ENCODE measurements at places on chromosomes 1 and 21. TPM values are rescaled to one million over a fixed set of nuclear protein-coding genes. Genes with fewer than 3 reads are reported as not detected.

- DNase-seq: no peak
These were observed 14.0 kb downstream of the DNALI1 start for GRCh38 chr1:37570528-37571334.

The PGM1 gene
- total RNA-seq: 61.8 TPM

DNA sequence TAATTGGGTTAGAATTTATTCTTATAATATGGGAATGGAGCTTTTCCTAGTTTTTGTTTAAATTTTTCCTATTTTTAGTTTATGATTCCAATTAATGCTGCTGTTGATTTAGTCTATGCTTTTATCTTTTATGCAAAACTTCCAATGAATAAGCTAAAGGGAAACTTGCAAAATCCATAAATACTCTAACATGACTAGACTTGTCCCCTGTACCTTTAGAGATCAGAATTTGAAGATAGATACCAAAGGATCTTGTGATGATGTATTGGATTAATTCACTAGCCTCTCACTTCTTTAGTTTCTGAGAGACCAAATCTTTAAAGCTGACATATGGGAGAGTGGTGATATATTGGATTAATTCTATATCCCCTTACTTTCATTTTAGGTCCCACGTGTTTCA lies 306.6 kb upstream of the PRMT6 start:
- no peak for DNase-seq

GRCh38 chr1:178953034-178953433 lies 72.7 kb upstream of the FAM20B start:
- no peak for DNase-seq

DNA sequence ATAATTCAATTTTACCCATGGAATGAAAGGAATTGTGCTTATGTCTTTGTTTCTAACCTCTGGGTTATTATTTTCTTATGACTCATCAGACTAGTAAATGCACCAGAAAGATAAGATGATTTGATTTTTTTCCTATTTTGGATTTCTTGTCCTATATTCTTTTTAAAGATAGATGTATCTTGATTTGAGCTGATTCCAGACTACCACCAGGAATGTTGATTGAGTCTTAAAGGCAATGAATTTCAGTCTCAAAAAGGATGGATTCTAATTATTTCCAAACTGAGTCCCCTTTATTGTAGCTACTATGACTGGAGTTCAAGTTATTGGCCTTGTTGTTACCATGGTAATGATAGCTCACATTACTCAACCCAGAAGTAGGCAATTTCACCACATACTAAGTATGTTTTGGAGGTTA lies 95.8 kb upstream of the RGS4 start:
- DNase-seq: no peak

The SH3D21 gene
- total RNA-seq: 19.0 TPM

DNA sequence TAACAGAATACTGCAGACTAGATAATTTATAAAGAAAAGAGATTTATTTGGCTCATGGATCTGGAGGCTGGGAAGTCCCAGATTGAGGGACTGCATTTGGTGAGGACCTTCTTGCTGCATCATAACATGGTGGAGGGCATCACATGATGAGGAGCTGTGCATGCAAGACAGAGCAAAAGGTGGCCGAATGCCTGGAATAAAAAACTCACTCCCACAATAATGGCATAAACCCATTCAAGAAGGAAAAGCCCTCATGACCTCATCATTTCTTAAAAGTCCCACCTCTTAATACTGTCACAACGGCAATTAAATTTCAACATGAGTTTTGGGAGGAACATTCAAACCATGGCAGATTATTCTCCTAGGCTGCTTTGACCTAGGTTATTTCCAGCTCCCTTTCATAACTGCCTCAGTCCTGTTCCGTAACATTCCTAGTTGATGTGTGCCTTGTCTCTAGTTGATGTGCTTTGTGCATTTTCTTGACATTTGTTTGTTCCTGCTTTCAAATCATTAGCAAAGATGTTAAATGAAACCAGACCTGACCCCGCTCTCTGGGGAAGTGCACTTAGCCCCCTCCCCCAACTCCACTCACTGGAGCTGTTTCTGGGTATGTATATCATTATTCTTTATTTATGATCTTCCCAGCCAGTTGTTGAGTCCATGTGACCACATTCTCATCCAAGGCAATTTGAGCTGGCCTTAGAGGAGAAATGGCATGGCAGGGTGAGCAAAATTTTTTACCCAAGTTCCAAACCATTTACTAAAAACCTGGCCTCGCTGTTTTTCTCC lies 148.5 kb downstream of the GDAP2 start:
- DNase-seq: no peak

DNA sequence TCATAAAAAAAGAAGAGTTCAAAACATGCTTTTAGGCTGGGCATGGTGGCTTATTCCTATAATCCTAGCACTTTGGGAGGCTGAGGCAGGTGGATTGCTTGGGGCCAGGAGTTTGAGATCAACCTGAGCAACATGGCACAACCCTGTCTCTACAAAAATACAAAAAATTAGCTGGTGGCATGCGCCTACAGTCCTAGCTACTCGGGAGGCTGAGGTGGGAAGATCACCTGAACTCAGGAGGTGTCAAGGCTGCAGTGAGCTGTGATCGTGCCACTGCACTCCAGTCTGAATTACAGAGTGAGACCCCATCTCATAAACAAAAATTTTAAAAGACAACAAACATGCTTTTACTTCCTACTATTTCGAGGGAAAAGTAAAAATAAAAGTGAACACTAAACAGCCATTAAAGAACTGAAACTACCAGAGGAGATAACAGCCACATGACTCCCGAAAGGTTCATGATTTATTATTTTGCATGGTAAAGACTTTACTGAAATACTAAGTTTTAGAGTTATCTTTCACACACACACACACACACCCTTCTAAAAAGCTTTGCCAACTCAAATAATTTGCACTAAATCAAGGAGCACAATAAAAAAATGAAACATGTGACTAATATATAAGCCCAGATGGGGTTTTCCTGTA lies 48.1 kb downstream of the USP1 start:
- no peak for DNase-seq

The FCRL2 gene
- total RNA-seq: not detected

The C1QC gene
- not detected for total RNA-seq

- DNase-seq: no peak
These were observed 174.5 kb upstream of the POU3F1 start for GRCh38 chr1:38221006-38221649.

DNA sequence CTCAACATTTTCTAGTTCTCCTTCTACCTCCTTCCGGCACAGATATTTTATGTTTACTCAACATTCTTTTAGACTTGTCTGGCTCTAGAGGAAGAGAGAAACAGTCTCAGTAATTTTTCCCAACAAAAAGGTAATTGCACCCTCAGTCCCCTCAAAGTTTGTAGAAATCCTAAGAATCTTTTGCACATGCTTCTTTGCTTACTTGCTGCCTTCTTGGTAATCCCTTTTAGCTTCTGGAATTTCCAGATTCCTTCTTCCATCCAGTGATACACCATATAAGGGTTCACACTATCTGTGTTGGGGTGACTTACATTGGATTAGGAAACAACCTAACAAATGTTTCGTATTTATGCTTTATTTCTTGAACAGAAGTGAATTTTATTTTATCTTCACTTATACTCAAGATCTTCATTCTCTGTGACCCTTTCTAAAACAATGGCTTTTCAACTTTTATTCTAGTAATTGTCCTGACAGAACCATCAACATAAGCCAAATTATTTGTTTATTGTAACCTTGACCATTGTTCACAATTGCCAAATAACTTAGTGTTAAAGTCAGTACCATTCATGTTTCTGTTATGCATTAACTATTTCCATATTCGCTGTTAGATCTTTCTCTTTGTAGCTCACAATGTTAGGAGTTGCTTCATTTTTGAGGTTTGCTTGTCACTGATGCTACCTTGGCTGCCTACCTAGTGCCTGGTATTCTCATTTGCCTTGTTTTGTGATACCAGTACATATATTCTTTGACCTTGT lies 238.1 kb downstream of the HMCN1 start:
- DNase-seq: no peak

- no peak for DNase-seq
These were observed 383.1 kb upstream of the ESRRG start for GRCh38 chr1:217106231-217106901.

The SH3BP5L gene
- total RNA-seq: 27.1 TPM

- no peak for DNase-seq
These were observed 29.2 kb downstream of the EPHB2 start for GRCh38 chr1:22739648-22740385.

DNA sequence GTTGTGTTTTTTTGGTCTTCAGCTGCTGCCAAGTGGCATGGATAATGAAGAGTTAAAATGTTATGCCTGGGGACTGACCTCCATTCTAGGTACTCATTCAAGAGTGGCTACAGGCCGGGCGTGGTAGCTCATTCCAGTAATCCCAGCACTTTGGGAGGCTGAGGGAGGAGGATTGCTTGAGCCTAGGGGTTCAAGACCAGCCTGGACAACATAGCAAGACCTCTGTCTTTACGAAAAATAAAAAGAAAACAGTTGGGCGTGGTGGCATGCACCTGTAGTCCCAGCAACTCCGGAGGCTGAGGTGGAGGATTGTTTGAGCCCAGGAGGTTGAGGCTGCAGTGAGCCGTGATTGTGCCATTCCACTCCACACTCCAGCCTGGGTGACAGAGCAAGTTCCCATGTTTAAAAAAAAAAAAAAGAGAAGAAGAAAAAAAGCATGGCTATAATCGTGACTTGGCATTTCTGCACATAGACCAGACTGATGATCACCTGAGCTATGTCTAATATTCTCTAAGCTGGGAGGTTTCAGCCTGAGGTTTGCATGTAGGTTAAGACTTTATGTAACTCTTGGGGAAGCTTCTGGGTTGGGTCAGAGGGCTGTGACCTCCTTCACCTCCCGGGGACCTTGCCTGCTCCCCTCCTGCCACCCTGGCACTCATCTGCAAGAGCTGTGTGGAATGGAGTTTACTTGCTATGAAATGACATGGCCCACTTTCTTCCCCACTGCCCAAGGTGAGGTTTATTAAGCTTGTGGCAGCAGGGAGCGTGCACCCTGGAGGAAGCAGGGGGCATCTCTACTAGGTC lies 51.3 kb downstream of the DHRS3 start:
- no peak for DNase-seq

DNA sequence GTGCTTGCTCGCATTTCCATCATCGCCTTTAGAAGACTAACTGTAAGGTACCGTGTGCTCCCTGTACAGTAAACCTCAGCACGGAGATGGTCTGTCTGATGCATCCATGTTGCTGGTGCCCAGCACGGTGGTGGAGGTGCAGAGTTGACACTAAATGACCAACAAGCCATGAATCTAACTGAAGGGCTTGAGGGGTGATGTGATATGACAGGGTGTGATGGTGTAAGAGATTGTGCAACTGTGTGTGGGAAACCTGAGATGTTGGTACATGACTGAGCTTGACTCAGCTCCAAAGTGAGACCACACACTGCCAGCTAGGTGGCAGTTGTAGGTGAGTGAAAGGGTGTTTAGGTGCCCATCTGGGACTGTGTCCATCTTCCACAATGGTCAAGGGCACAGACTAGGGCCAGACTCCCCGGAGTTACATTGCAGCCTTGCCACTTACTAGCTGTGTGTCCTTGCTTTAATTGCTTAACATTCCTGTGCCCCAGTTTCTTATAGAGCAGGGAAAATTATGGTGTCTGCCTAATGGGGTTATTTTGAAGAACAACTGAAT lies 21.4 kb downstream of the SLC2A1 start:
- no peak for DNase-seq

The PTPRF gene
- 3.2 TPM for total RNA-seq

The DDR2 gene
- total RNA-seq: 0.80 TPM

GRCh38 chr1:218255090-218255489 lies 30.0 kb upstream of the RRP15 start:
- DNase-seq: no peak

The COL6A1 gene
- 0.23 TPM for total RNA-seq

DNA sequence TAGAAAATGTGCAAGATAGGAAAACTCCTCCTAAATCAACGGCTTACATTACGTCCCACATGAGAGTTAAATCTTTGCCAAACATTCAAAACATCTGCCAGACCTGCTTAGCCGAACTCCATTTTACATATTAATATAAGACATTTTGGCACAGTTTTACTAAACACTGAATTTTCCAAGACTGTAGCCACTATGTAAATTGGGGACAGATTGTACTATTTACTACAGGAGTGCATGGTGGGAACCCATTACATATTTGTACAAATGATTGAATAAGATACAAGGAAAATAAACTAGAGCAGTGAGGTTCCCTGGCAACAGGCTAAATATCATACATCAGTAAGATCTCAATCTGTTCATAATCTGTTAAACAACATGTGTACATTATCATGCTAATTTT lies 1234.4 kb downstream of the KCNT2 start:
- DNase-seq: no peak

The TLCD4 gene
- total RNA-seq: not detected

The TMPRSS3 gene
- 81.0 TPM for total RNA-seq

The ICOSLG gene
- 6.0 TPM for total RNA-seq

- no peak for DNase-seq
These were observed 122.2 kb upstream of the VAMP3 start for GRCh38 chr1:7648761-7649384.

- DNase-seq: no peak
These were observed 101.3 kb downstream of the TYW3 start for GRCh38 chr1:74834261-74834660.

DNA sequence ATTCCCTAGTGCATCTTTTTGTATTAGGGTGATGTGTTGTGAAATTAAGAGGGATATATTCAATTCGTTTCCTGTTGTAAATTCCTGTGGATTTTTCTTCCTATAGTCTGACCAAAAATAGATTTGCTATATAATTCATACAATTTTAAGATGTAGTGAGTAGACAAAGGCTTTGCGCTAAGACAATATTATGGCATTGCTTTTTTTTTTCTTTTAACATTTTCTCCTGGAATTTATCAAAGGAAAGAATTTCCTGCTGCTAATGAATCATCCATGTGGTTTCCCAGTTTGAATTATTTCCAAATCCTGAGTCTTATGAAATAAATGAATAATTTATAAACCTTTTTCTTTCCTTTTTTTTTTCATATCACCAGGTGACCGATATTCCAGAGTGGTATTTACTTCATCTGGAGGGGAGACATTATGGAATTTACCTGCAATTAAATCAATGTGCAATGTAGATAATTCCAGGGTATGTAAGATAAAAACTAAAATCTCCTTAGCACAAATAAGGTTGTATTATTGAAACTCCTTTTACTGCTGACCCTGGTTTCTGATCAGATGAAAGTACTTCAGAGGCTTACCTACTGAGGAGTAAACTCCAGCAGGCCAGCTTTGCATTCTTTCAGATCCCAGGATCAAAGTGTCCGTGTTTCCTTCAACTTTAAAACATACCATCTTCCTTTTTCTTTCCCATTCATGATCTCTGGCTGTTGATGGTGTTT lies 148.4 kb downstream of the TLR5 start:
- DNase-seq: no peak

The C4BPA gene
- total RNA-seq: not detected

- DNase-seq: no peak
These were observed 183.0 kb downstream of the ETS2 start for GRCh38 chr21:38988509-38989378.

The RIPK4 gene
- not detected for total RNA-seq

- DNase-seq: no peak
These were observed 41.7 kb downstream of the EYA3 start for GRCh38 chr1:28046716-28047115.

The NR5A2 gene
- not detected for total RNA-seq

DNA sequence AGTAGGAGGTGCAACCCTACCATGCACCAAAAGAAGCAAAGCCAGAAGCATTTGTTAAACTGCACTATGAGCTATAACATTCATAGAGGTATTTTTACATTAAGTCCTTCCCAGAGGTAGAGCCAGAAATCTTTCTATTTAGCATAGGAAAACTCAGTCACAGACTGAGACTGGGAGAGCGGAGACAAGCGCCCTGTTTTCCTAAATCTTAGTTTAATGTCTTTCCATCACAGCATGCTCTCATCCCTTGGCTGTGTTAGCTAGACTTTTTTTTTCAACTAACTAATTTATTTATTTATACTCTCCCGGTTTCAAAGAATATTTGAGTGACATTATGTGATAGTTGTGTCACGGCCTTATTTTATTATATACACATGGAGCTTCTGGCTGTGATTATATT lies 304.1 kb downstream of the LMX1A start:
- DNase-seq: no peak
